ENCODE measurements at places on chromosomes 5 and 9.

DNA sequence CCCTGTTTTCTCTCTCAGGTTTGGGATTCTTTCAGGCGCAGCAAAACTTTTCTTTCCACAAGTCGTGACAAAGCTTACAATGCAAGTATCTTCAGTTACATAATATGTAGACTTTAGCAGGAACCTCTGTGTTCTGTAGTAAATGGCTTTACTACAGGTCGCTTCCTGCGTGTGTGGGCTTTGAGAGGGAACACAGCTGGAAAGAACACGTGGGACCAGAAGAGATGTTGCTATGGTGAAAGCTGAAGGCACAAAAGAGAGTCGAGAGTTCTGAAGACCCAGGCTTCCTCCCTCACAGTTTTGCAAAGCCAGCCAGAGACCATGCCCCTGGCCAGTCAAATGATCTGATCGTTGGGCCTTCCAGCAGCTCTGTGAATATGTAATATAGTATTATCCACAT is 4.0 kb downstream of the ANKRD55 start:
- DNase-seq, result no peak

DNA sequence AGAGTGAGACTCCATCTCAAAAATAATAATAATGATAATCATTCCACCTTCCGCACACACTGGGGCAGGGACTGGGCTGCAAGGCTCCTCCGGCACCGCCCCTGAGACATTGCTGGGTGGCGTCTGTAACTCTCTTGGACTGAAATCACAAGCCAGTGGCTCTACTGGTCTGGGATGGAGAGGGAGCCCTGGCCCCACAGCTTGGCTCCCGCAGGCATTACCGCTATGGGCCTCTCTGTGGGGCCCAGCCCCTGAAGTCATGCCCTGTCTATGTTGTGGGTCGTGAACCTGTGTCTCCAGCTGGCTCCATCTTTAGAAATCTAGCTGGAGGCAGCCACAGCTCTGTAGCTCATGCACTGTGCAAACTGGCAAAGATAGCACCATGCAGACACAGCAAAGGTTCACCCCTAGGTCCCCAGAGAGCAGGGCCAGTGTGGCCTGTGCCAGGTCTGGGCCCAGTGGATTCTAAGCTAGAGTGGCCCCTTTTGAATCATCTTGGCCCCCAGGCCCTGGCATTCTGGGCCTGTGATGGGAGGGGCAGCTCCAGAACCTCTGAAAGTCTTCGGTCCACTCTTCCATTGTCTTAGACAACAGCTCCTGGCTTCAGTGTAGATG is 36.1 kb upstream of the COL5A1 start:
- no peak for DNase-seq

GRCh38 chr5:122404018-122404417 is 92.0 kb downstream of the SNCAIP start:
- no peak for DNase-seq

DNA sequence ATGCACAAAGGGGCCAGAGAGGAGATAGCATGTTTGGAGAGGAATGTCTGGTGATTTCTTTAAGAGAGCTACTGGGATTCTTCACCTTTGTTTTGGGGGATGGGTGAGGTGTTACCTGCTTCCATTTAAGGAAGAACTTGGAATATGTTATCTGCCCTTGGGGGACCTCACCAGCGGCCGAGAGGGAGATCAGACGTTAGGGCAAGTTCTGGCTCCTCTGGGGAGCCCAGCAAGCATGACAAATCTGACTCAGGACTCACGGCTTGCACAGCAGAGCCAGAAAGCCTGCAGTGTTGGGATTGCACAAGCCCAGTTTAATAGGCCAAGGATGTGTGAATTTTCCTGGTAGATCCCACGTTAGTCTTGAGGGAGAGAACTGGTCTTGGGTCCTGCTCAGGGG is 40.3 kb downstream of the SLC28A3 start:
- DNase-seq, result no peak

DNA sequence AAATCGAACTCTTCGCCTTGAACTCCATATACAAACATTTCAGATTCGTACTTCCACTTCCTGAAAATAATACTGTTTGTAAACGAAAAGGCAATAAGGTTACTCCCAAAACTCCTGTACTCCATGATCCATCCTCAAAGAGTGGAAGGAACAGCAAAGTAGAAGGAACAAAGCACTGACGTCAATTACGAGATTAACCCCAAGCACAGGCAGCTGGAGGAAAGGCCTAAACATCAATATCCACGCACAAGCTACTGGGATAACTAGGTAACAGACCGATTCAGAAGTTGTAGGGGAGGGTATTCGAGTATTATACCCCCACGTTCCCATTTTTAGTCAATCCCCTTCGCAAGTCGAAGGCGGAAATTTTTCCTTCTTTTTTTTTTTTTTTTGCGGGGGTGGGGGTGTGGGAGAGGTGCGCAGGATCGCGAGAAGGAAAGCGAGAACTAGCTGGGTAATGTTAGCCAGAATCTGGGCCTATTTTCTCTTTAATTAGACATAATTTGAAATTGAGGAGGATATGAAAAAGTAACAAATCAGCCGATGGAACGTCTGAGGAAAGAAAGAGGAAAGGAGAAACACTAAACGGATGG is 909 bp downstream of the AFF4 start:
- DNase-seq, result peak; percentile 35

DNA sequence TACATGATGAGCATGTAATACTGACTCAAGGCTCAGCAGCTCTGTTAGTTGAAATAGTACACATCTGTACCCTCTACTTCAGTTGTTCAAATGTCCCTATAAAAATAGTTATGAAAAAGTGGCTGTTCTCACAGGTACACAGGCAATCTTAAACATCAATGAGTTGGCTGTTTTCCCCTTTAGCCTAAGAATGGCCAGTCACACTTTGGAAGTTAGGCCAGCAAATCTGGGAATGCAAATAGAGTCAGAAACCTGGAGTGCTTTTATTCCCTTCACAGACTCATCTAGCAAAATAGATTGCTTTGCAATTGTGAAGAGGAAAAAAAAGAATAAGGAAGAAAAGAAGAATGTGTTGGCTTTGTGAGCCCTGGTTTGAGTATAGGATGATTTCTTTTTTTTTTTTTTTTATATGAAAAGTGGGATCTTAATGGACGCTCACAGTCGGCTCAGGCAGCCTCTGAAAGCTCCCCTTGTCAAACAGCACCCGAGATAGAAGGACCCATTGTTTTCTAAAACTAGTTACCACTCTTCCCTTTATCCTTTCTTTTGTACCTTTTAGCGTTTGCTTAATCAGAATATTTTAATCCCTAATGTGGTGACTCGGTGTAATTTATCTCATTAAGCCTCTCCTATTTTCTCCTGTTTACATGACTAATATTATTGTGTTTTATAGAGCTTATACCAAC is 27.9 kb upstream of the TLE1 start:
- DNase-seq, result no peak

- DNase-seq, result peak; percentile 30
These were observed 252.9 kb upstream of the SLC24A2 start for GRCh38 chr9:20041697-20042081.

DNA sequence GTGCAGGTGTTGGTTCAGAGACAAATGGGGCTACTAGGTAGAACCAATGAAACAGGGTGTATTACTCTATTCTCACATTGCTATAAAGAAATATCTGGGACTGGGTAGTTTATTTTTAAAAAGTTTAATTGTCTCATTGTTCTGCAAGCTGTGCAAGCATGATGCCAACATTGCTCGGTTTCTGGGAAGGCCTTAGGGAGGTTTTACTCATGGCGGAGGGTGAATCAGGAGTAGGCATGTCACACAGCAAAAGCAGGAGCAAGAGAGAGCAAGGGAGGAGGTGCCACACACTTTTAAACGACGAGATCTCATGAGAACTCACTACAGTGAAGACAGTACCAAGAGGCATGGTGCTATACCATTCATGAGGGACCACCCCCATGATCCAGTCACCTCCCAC is 134.6 kb downstream of the PIK3R1 start:
- DNase-seq, result no peak

Measured in CD4-positive, alpha-beta T cell treated with Interleukin-21 for 1 hour (primary cell).